ENCODE measurements at places on chromosomes 5 and 9.
A peak's percentile ranks its signal among the peaks of the same experiment; 100 is the strongest.

GRCh38 chr5:80990527-80990926 lies 30.4 kb downstream of the RASGRF2 start:
- no peak for DNase-seq

DNA sequence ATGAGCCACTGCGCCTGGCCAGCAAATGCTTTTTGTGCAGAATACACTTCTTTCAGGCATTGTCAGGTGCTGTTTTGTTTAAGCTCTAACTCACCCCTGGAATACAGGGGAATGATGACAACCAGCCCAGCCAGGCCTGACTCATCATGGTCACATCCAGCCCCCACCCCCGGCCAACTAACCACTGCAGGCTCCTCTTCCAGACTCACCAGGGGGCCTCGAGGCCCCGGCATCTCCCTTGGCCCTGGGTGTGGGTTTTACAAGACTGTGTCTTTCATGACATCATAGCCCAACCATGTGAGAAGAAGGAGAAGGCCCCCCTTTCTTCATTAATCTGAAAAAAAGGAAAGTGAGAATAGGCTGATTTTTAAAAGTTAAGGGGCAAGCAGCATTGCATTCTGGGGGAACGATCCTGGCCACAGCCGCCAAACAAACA lies 35.5 kb downstream of the OLFML2A start:
- peak; percentile 98 for DNase-seq

DNA sequence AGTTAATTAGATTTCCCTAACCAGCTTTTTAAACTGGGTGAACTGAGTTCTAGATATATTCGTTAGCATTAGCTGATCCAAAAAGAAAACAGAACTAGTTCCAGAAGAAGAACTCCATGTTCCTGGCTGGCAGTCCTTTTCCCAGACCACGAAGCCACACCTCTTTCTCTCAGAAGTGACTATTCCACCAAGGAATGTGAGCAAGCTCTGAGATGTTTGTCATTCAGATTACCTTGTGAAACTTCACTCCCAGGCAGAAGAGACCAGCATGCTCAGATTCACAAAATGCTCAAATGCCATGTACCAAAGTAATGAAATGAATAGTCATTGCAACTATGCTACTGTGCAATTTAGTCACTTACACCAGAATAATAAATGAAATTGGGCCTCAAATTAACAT lies 4.4 kb upstream of the SSBP2 start:
- peak; percentile 78 for DNase-seq

GRCh38 chr5:19987612-19988361 lies at the start of gene CDH18:
Gene CDH18, minus strand, starts transcription at chr5:19988200. Its CDS starts 149,214 bp downstream, at chr5:19838986.
- DNase-seq, result peak; percentile 7

- DNase-seq, result peak; percentile 57
These were observed 2.6 kb upstream of the SNX18 start for GRCh38 chr5:54514841-54515432.

GRCh38 chr9:90822866-90823265 lies 21.2 kb downstream of the SYK start:
- no peak for DNase-seq

DNA sequence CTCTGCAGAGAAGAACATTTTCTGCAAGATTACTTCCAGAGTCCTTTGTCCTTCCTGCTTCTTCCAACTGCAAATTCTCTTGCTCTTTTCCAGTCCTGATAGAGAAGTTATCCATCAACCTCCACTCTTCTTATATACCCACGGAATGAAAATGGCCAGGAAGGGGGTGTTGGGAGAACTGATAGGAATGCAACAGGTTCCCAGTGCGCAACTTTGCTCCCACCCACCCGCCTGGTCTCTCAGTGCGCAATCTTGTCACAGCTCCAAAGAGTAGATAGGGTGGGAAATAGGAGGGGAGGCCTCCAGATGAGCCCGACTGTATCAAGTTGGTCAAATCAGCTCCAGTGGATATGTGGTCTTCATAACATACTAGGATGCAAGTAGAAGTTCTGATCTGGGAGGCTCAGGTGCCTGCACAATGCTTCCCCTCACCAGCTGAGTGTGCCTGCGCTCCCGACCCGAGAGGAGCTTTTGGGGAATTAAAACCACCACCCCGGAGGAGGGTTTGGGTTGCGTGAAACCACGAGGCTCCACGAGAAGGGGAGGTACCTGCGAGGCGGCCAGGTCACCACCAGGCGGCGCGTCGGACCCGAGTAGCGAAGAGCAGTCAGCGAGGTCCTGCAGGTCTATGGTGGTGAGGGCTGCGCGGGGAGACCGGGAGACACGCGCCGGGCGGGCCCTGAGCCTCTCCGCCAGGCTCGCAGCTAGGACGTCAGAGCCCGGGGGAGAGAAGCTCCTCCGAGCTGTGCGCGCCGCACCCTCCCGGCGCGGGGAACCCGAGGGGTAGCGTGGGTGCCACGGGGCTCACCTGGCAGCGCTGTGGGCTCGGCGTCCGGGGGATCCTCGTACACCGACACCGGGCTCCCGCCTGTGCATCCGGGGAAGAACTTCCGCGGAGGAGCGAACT lies 835 bp downstream of the MCIDAS start:
- DNase-seq, result peak; percentile 65

DNA sequence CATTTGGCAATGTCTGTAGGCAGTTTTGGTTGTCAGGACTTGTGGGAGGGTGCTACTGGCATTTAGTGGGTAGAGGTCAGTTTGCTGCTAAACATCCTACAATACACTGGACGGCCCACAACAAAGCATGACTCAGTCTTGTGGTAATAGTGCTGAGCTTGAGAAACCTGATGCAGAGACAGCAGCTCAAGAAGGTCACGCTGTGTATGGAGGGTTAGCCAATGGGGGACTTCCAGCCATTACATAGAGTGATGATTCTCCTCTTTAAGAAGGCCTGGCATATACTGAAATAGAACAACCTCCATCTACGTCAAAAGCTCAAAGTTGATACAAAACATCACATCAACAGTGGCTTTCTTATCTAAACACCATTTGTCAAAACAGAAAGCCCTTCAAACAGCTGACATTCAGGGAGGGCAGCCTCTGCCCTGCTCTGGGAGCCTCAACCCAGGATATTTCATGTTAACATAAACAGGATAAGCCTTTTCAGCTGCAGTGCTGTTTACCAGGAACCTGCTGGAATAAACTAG lies 143.0 kb downstream of the GPBP1 start:
- DNase-seq, result peak; percentile 100

DNA sequence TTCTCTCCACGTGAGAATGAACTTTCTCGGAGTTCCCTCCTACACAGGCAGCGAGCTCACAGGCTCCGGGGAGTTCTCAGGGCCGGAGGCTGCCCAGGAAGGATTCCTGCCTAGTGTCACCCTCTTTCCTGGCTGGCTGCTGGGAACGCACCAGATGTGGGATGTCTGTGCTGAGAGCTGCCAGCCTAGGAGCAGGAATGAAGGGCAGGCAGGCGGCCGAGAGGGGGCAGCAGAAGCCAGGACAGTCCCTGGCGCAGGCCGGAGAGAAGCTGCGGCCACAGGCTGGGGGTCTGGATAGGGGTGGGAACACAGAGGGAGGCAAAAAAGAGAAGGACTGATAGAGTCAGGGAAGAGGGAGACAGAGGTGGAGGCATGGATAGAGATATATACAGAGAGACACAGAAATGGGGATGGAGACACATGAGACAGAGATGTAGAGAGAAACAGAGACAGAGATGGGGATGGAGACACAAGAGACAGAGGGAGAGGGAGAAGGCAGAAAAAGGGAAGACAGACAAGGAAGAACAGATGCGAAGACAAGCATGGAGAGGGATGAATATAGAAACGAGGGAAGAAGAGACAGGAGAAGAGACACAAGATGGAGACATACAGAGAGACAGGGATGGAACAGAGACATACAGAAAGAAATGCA lies 25.3 kb upstream of the ENHO start:
- peak; percentile 61 for DNase-seq

DNA sequence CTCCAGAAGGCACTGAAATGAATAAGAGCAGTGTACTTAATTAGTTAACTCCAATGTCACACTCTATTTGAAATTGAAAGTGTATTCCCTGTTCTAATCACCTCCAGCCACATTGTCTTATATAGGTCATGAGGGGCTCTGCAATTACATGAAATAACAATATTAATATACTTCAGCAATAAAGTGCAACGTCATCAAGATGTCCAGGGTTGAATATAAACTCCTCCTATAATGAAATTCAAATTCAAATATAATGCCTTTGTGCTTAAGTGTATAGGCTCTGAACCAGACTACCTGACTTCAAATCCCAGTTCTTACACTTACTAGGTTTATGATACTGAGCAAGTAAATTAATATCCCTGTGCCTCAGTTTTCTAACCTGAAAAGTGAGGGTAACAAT lies 195.6 kb upstream of the SMC2 start:
- no peak for DNase-seq

DNA sequence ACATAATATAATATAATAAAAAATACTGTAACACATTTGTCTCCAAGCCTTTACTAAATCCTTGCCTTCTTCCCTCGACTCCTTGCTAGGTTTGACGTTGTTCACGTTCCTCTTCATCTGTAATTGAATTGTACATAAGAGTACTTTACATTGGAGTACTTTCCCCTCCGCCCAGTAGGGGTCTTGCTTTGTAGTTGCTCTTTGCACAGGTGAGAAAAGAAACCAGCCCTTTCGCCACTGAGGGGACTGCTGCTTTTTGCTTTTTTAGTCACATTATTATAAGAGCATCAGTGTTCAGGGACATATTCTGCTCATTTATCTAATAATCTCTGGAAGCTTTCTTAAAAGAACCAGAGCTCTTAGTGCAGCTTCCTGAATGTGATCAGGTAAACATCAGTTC lies 115.0 kb downstream of the CETN3 start:
- DNase-seq, result no peak

DNA sequence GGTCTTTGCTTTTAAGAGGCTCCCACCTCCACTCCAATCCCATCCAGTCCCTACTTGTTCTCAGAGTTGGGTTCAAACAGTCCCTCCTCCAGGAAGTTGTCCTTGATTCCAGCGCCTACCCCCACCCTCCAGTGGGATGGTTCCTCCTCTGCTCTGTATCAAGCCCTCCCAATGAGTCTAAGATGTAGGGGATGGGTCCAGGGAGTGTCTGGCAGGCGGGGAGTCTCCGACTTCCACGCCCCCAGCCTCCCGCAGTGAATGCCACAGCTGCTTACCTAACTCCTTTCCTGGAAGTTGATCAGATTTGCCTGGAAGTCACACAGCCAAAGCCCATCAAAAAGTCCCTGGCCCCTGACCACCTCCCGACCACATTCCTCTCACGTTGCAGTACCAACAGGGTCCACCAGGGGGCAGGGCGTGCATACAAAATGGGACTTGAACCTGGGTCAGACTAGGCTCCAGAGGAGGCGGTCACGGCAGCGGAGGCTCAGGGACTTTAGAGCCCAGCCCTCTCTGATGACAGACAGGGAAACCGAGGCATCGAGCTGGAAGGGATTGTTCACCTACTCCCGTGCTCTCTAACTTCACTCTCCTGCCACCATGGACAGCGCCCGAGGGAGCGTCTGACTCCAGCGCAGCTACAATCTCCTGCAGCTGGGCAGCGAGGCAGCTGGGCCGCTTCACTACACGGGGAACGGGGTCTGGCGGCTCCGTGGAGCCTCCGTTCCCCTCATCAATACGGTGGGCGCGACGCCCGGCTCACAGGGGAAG lies 25.0 kb upstream of the TDRD7 start:
- DNase-seq, result peak; percentile 65

DNA sequence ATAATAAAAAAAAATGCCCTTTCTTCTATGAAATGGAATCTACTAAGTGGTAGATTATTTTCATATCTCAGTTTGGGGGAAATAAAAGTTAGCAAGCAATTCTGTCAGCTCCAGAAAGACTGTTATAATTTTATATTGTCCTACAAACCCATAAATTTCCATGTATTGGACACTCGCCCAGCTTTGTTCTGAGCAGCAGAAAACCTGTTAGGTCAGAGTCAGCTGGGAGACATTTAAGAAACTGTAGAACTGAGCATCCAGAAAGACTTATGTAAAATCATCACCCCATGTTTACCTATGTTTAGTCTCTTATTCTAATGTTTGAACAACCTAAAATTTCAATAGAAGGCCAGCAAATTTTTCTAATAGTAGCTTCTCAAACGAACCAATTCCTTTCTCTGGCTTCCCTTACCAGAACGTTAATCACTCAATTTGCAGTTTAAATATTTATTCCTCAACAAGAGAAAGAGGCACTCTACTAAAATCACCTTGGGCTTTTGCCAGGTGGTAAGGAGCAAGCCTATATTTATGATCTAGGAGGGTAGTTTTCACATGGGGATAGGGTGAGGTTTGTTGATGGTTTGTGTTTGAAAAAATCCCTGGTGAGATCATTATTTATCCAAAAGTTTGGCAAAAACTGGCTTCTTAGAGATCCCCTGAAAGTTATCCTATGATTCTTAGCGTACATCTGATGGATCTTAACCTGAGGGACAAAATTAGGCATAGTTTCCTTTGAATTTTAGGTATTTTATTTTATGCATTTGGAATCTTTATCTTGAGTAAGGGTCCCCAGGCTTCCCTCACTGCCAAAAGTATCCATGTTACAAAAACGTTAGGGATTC lies 34.4 kb downstream of the MACROH2A1 start:
- no peak for DNase-seq

- DNase-seq, result no peak
These were observed 57.5 kb downstream of the CEMIP2 start for GRCh38 chr9:71710856-71711255.

- DNase-seq, result peak; percentile 5
These were observed at the start of gene MCTP1 for GRCh38 chr5:95284572-95285408. Gene MCTP1, minus strand, starts transcription at chr5:95285094.

DNA sequence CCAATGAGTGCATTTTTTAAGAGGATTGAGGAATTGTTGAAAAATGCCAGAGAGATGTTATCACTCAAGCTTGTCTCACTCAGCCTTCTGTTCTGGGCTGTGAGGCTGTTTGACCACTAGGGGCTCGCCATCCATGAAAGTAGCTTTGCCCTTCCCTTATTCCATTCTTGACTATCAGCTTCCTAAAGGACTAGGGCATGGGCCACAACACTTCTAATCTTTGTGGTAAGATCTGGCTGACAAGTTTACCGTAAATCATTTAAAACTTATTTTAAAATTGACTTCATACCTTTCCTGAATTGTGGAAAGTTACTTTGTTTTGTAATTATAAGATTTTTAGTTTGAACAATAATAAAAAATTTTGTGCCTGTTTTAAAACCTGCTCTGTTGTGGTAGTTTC lies 49.5 kb downstream of the TJP2 start:
- peak; percentile 64 for DNase-seq

GRCh38 chr5:78543916-78544315 lies 104.7 kb downstream of the LHFPL2 start:
- DNase-seq, result no peak

GRCh38 chr5:90037646-90038045 lies 371.9 kb downstream of the CETN3 start:
- peak; percentile 51 for DNase-seq

GRCh38 chr5:24510523-24510988 lies 134.2 kb downstream of the CDH10 start:
- no peak for DNase-seq

DNA sequence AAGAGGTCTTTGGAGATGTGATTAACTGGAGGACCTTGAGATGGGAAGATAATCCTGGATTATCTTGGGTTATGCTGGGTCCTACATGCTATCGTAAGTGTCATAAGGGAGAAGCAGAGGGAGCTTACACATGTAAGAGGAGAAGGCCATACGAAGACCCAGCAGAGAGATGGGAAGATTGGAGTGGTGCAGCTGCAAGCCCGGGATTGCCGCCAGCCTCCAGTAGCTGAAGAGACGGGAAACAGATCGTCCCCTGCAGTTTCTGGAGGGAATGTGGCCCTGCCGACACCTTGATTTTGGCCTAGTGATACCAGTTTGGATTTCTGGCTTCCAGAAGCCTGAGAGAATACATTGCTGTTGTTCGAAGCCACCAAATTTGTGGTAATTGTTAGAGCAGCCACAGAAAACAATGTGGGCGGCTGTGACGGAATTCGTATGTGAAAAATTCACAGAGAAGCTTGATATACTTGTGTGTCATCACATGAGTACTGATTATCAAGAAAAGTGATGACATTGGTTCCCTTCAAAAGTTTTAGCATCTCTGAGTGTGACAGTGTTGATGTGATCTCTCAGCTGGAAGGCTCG lies 86.9 kb downstream of the CYFIP2 start:
- DNase-seq, result no peak

All from fibroblast of villous mesenchyme (primary cell).